ENCODE measurements at places on chromosomes 5 and 9. TPM values are rescaled to one million over a fixed set of nuclear protein-coding genes. Genes with fewer than 3 reads are reported as not detected.

- DNase-seq = no peak
Observed at GRCh38 chr5:89900346-89900745, 509.2 kb downstream of the CETN3 start.

DNA sequence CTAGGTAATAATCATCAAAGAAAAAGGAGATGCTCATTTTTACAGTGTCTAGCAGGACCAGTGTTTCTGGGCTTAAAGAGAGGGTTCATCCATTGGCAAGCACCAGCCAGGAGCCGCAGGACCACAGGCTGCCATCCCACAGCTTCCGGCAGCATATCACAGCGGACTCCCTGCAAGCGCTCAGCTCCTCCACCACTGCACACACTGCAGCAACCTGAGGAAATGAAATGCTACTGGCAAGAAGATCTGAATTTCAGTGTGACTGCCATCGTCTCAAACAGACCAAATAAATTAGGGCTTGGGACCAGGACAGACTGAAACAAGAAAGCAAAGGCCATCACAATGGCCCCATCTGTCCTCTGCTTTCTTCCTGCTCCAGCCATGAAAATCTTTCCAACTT lies 114.2 kb downstream of the TTC39B start:
- DNase-seq = no peak

Gene HAVCR2
- under 0.01 TPM for total RNA-seq

GRCh38 chr9:76269789-76270188 lies 124.4 kb downstream of the RFK start:
- DNase-seq = no peak

Gene OLFM1
- total RNA-seq = 17.2 TPM

DNA sequence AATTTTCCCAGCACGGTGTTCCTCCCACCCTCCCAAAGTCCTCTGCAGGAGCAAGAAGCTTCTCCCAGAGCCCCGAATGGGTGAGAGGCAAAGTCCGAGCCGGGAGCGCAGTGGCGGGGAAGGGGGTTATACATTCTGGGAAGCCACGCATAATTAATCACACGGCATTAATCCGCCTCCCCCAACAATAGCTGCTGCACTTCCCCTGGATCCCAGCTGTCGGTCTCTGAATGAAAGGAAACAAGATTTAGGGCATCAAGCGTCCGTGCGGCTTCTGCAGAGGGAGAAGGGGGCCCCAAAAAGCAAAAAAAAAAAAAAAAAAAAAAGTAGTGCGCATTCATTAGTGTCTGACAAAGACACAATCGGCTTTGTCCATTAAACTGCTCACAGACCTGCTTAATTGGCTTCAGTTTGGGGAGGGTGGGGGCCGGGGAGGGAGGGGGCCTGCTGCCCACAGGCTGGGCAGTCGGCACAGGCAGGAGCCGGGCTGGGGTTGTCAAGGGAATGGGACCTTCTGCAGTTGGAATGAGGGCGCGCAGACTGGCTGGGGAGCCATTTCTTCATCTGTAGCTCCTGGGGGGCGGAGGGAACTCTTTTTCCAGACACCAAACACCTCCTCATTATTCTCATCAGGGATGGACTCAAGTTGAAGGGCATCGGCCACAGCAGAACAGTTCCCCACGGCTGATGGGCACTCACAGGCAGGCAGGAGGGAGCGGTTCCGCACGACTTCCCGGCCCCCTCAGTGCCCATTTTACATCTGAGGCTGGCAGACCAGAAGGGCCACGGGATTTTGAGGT lies 3.4 kb downstream of the NOTCH1 start:
- peak; percentile 40 for DNase-seq

- no peak for DNase-seq
Observed at GRCh38 chr5:179259731-179260323, 85.4 kb downstream of the ADAMTS2 start.

Gene SPAAR
- 3.2 TPM for total RNA-seq

GRCh38 chr9:136691316-136692184 lies 4.3 kb upstream of the AGPAT2 start:
- no peak for DNase-seq

GRCh38 chr5:132747616-132748440 lies 602 bp downstream of the CCNI2 start:
- DNase-seq = no peak

- peak; percentile 2 for DNase-seq
Observed at GRCh38 chr9:79224672-79225433, 346.9 kb upstream of the TLE4 start.

- peak; percentile 45 for DNase-seq
Observed at GRCh38 chr5:88743231-88743834, 139.7 kb downstream of the MEF2C start.

DNA sequence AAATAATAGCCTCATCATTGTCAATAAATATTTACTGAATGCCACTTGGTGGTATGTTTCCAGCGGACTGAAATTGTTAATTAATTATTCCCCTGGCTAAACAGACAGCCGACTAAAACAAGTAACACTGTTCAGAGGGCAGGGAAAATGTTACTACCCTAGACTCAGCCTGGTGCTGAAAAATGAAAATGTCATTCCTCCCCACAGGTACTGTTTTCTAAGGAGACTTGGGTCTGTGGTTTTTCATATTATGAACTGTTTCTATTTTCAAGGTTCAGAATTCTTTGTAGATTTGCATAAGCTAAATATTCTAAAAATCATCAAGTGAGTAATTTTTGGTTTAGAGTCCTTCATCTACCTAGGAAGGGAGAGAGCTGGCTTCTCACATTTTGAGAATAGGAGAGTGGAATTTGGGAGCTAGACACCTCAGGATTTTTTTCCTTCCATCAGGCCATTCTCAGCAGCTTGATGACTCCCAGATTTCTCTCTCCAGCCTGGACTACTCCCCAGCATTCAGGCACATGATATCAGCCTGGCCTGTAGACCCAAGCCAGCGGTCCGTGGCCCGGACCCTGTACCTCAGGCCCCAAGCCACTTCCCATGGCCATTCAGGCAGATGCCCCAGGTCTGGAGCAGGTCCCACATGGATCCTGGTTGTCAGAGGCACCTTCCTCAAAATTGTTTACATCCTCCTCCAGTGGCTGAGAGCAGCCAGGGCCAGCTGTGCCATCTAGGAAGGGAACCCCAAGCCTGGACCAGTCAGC lies 24.4 kb downstream of the BHMT start:
- no peak for DNase-seq

DNA sequence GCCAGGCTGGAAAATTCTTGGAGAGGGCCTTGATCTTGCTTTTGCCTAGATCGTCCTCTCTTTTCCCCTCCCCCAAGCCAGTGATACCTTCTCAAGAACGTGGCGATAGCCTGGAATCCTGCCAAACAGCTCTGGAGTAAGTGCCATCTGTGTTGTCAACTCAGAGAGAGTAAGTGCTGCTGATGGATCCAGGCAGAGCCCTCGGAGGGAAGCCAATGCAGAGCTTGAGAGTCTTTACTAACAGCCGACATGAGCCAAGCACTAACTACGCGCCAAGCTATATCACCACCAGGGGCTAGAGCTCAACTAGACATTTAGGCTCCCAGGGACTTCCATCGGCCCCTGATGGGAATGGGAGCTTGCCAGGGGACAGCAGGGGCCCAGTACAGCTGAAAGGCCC lies 17.6 kb downstream of the RAPGEF1 start:
- no peak for DNase-seq

DNA sequence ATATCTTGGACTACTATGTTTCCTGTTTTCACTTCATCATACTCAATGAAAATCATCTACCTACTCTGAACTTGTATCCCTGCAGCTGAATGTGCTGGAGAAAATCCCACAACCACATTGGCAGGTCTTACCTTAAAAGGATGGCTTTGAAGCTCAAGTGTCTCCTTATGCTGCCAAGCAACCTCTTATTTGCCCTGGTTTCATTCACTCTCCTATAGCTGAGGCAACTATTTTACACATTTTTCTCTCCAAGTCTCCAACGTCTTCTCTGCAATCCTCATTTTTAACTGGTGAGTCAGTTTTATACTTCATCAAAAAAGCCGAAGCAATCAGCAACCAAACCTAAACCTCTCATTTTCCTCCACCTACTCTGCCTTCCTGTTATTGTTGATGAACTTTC lies 49.7 kb downstream of the POU4F3 start:
- no peak for DNase-seq

Gene PCDHGB3
- total RNA-seq = 3.6 TPM

- no peak for DNase-seq
Observed at GRCh38 chr9:128548876-128549275, 3.5 kb upstream of the SPTAN1 start.

- DNase-seq = peak; percentile 68
Observed at GRCh38 chr5:442335-443238, at the start of gene EXOC3. Gene EXOC3, plus strand, starts transcription at chr5:443176. Its CDS starts 3,030 bp downstream, at chr5:446206.

- DNase-seq = peak; percentile 55
Observed at GRCh38 chr9:95516734-95517558, at the start of gene PTCH1. Gene PTCH1, minus strand, starts transcription at chr9:95516971.

DNA sequence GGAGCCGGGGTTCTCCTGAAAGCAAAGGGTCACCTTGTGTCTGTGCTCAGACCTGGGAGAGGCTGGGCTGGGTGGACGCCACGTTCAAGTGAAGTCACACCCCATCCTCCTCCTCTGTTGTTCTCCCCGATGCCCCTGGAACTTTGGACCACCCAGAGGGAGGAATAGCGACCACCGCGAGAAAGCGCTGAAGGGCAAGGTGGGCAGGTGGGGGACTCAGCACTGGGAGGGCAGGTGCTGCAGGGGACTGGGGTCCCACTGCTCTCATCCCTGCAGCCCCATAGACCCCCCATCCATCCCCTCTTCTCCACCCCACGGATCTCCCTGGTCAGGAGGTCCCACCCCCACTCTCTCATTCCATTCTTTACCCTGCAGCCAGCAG lies 48.8 kb upstream of the COL5A1 start:
- no peak for DNase-seq

Gene GPR150
- 0.05 TPM for total RNA-seq

- DNase-seq = no peak
Observed at GRCh38 chr5:151236888-151237287, 13.0 kb upstream of the CCDC69 start.

DNA sequence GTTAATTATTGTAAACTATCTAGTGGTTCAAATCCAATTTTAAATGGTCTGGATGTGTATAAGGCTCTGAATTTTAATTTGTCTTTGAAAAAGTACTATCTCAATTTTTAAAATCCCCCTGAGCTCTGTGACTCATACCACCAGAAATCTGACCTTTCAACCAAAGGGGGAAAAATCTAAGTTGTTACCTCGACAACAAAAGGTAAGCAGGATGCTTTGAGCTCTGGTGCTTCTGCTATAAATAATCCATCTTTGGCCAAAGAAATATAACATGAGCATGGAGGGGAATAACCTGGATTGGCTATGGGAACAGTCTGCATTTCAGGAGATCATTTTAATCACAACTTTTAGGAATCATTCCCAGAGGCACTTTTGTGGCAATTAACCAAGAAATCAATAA lies 76.3 kb upstream of the PCSK1 start:
- DNase-seq = peak; percentile 32

Gene ADGRV1
- total RNA-seq = under 0.01 TPM

DNA sequence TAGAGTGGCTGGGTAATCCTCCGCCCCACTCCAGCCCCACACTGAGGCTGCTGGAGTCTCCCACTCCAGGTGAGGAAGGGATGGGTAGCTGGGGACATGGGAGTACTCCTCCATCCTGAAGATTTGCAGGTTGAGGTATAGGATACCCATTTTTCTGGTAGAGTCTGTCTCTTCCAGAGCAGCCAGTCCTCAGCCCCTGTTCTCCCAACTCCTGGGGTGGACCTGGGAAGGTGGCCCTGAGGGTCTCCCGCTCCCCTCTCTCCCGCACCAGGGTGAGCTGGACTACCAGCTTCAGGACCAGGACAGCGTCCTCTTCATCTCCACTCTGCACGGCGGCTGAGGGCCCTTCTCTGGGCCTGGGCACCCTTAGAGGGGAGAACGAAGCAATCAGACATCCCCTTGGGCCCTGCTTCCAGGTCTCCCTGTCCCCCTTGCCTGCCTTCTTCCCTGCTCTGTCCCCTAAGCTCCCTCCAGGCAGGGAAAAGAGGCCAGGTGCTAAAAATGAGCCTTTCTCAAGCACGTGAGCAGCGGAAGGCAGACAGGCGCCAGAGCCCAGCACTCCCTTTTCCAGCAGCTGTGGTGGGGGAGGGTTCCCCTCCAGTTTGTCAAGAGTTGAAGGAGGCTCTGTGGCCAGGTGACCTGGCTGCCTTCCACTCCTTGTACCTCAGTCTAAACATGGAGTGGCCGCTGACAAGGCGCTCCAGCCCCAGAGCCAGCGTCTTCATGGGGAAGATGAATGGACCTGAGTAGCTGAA lies 18.4 kb downstream of the URM1 start:
- DNase-seq = no peak

Gene HSPB3
- total RNA-seq = not detected

DNA sequence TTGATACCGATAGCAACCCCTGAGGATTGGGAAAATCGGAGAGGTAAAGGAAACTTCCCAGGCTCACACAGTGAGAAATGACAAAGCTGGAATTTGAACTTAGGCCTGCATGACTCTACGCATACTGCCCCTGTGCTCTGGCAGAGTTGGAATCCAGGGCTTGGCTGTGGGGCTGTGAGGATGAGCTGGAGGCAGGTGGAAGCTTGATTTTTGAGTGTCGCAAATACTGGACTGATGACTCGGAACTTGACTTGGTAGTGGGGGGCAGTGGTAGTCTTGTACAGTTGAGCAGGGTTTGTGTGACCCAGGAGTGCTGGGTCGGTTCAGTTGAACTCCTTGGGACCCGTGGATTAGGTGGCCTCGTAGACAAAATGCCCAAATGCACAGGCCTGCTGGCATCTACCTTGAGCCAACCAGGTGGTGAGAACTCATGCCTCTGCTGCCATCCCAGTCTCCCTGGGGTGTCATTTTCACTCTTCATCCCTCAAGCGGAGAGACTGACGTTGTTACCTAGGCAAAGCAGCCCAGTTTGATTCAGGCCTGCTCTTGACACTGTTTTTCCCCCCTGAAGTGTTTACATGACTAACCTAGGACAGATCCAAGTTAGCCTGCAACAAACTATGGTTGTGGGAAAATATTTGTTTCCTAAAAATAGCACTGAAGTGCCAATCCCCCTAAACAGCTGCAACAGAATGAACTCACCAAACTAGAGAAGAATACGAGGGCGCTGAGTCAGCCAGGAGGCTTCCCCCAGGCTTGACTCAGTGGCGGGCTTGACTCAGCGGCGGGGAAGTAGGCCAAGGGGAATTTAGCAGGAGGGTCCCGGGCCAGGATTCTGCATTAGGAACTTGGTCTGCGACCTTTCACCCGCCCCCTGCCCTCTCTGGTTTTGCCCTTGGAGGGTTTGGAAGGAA lies 45.7 kb upstream of the ORM1 start:
- DNase-seq = peak; percentile 71

DNA sequence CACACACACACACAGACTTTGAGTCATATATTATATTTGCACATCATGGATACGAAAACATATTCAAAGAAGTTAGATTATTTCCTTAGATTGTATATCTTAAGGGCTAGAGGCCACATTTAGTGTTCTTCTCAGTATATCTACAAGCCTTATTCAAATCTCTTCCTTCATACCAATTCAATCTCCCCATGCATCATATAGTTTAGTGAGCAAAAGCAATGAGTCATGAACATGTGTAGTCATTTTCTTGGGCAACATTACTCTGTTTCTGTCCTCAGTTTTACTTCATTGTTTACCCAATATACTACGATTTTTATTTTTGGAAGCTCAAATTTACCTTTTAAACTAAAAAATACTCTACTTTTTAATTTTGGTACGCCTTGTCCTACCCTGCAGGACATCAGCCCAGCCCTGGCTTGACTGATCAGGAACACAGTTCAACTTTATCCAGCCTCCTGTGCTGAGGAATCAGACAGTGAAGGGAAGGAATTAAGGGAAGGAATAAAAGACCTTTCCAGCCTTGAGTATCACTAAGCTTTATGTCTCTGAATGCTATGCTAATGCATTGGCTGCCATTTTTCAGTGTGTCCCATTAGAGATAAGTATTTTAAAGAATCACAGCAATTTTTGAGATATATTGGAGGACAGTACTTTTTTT lies 101.7 kb upstream of the FST start:
- peak; percentile 73 for DNase-seq

Measured in dermis blood vessel endothelial cell (primary cell).